CD8-positive, alpha-beta T cell (primary cell): ENCODE measurements at places on chromosomes 2 and 18.

GRCh38 chr2:1674276-1674675 lies 70.0 kb downstream of the PXDN start:
- DNase-seq: no peak

GRCh38 chr2:96271995-96272394 lies 6.0 kb downstream of the CIAO1 start:
- DNase-seq: no peak

GRCh38 chr2:223589901-223590300 lies 12.3 kb downstream of the SCG2 start:
- no peak for DNase-seq

- DNase-seq: no peak
Observed at GRCh38 chr2:171046048-171046560, 114.6 kb downstream of the TLK1 start.

DNA sequence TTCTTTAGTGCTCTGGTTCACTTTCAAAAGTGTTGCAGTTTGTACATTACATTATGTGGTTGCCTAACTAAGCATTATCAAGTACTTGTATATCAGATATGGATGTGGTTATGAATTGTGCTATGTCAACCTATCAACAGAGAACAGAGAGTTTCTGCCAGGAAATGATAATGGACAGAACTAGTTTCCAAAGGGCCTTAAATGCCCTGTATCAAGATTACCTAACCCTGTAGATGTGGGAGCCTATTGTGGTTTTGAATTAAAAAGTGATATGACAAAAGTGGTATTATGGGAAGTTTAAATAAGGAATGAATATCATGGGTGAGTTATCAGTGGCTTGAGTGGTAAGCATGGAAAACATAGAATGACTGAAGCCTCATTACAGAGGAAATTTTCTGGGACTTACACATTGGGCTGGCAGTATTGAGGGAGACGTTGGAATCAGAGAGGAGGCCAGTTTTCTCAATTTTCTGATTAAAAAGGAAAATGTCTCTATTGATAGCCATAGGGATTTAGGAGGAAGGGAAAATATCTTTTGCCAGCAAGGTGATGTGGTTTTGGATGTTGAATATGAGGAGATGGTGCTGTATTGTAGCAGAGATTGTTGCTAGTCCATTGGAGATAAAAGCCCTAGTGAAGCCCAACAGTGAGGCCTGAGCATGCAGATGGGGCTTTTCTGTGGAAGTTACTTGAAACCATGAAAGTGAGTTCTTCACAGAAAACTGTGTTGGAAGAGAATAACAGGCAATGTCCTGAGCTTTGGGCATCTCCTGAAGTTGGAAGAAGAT lies 140.7 kb downstream of the TTC27 start:
- DNase-seq: no peak

DNA sequence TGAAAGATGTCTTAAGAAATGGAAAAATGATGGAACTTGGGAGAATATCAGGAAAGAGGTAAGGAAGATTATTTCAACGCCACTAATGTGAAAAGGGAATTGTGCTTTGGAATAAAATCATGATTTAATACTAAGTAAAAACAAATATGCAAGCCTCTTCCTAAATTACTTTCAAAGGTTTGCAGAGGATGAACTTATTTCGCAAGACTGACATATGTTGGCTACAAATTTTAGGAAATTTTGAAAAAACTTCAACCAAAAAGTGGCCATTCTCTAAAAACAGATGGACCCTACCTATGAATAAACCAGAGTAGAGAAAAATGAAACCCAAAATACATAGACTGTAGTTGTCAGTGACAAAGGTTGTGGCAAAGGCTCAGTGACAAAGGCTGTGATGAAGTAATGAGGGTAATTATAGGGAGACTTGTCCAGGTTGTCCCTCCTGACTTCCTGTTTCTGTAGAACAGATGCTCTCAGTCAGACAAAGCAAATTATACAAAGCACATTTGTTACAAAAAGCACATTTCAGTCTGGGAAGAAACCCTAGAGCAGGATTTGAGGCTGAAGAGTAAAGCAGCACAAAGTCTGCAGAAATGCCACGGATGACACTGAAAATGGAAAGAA lies 39.5 kb downstream of the SFT2D3 start:
- no peak for DNase-seq

- no peak for DNase-seq
Observed at GRCh38 chr2:120766470-120767351, 31.0 kb downstream of the GLI2 start.

DNA sequence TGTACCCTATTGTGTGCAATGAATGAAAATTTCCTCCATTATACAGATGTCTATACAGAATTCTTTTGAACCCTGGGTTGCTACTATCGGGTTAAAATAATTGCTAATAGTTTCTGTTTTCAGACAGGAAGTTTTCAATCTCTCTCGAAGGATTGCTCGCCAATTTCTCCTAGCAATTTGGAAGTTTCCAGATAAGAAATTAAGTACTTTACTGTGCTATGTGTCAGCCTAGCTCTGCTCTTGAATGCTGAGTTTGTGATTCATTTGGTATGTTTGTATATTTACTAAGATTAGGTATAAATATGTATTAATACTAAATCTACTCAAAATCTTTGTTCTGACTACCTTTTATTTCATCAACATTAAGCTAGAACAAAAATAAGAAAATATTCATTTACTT lies 74.6 kb upstream of the ARL5A start:
- no peak for DNase-seq

- DNase-seq: no peak
Observed at GRCh38 chr2:8628866-8629209, 53.0 kb upstream of the ID2 start.

DNA sequence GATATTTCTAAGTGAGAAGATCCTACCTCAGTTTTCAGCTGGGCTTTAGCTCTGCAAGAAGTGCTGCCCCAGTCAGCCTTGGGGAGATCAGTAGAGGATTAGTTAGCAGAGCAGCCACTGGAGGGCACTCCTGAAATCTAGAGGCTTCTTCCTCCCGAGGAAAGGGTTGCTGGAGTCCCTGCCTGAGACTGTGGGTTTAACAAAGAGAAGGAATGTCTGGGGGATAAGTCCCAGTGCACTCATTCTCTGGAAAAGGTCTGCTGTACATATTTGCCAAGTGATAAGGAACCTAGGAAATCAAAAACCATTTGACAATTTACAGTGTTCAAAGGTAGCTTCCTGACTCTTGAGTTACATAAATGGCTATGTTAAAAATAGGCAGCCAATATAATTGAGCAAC lies 207.2 kb downstream of the SLC8A1 start:
- DNase-seq: no peak

DNA sequence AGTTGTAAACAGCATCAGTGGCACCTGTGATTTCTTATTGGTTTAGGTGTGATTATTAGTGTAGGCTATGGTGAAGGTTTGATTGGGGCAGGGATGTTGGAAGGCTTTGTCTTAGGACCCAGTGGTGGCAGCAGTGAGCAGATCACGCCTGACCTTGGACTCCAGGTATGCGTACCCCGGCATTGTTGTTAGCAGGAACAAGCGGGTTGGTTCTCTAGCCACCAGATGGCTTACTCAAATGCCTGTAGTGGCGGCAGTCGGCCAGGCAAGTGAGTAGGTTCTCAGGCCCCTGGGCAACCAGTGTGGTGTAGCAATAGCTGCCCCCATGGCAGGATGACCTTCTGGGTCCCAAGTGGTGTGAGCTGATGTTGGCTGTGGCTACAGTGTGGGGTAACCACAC lies 558.3 kb downstream of the KCNJ3 start:
- DNase-seq: no peak

GRCh38 chr2:73503992-73504570 lies 118.4 kb downstream of the ALMS1 start:
- DNase-seq: no peak

DNA sequence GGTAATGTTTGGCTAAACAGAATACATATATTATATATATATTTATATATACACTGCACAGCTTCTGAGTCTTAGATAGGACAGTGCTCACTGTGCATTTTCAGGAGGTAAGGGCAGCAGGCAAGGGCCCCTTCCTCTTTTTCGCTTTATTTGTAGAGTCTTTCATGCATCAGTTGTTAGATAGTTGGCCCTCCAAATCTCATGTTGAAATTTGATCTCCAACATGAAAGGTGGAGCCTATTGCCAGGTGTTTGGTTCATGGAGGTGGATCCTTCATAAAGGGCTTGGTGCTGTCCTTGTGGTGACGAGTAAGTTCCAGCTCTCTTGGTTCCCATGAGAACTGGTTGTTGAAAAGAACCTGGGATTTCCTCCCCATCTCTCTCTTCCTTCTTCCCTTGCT lies 48.1 kb downstream of the TSN start:
- DNase-seq: no peak

GRCh38 chr2:240981280-240981679 lies 17.1 kb upstream of the SNED1 start:
- no peak for DNase-seq

DNA sequence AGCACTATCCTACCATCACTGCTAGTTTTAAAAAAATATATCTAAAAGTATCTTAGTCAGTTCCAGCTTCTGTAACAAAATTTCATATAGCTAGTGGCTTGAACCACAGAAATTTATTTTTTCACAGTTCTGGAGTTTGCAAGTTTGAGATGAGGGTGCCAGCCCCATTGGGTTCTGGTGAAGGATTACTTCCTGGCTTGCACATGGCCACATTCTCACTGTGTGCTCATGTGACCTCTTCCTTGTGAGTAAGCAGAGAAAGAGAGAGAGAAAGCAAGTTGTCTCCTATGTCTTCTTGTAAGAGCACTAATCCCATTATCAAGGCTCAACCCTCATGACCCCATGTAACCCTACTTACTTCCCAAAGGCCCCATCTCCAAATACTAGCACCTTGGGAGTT lies 158.9 kb downstream of the DOK6 start:
- no peak for DNase-seq

- no peak for DNase-seq
Observed at GRCh38 chr2:212712466-212712865, 173.9 kb upstream of the ERBB4 start.

DNA sequence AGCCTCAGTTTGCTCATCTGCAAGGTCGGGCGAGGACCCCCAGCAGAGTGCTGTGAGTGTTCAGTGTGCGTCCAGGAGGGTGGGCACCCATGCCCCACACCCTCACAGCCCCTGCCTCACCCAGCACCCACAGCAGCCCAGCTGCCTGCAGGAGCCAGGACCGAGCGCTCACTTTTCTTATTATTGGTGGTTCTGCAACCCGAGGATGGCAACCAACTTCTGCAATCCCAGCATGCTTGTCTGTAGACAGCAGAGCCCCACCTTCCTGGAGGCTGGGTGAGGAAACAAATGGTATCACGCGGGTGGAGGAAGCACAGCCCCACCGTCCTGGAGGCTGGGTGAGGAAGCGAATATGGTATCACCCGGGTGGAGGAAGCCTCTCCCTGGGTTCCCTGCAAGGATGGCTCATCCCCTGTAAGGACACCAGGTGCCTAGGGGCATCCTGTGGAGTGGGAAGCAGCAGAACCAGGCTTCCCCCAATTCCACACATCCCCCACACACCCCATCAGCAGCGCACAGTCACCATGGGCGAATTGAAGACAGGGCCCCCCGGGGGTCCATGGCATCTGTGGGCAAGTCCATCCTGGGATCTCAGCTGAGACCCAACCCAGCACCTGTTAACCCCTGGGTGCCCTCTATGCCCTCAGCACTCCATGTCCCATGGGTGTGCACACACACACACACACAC lies 220.5 kb upstream of the RAB6C start:
- no peak for DNase-seq

- no peak for DNase-seq
Observed at GRCh38 chr2:11661891-11662435, 8.0 kb downstream of the NTSR2 start.

DNA sequence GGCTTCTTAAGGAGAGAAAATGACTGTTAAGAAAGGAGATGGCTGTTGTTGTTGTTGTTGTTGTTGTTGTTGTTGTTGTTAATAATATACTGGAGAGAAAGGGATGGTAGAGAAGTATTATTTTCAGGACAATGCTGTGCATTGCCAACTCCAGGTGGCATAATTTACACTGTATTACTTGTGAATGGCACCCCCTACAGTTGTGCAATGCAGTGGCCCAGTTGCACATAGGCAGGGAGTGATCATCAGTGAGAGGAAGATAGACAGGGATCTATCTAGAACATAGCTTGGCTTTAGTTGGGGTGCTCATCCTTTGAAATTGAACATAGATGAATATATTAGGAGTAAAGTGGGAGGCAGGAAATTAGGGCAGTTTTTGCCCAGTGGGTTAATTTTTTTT lies 47.2 kb upstream of the TMEM163 start:
- DNase-seq: no peak

- no peak for DNase-seq
Observed at GRCh38 chr2:138355244-138355643, 146.3 kb upstream of the SPOPL start.

DNA sequence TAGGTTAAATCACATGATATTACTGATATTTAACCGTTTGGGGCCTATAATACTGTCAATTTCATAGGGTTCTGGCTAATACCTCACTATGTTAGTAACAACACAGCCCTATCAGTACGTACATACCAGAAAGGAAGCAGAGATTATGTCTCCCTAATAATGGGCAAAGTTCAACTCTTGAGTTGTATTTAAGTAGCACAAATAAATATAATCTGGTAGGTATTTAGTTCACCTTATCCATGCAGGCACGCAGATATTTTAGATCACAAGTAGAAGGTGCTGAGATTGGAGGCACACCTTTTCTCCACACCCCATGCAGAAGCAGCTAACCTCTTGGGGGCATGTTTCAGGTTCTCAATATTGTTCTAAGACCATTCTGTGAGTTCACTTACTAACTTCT lies 118.9 kb downstream of the IRS1 start:
- no peak for DNase-seq

DNA sequence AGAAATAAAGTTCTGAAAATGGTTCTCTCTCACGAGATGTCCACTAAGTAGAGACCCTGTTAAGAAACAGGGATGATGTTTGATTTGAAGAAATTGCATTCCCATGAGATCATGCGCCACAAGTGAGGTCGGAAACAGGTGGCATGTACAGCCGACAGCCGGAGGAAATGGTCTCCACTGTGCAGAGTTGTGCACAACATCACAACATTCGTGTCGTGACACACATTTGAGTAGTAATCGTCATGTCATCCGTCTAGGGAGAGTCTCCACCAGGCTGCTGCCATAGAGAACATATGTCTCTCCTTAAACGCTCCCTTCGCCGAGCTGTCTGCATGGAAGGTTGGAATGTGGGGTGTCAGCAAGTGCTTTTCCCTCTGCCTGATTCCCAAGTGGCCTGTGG lies 84.7 kb downstream of the ASAP2 start:
- no peak for DNase-seq

DNA sequence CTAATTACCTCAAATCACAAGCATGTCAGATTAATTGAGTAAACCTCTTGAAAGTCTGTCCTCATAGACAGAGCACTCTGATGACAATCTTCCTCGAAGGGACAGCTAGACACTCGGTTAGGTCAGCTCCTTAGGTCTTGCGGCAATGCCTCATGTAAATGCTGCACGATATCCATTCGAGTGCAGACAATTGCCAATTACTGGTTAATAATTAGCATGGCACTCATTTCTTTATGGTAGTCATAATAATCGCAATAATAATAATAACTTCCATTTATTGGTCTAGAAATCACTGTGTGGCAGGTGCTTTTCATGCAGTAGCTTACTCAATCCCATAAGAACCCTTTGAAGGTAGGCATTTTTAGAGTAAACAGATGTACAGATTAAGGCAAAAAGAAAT lies 44.7 kb upstream of the DSC1 start:
- no peak for DNase-seq
